ENCODE measurements at places on chromosomes 11 and 22.

- DNase-seq = no peak
Observed at GRCh38 chr11:6390718-6391469, 620 bp downstream of the SMPD1 start.

- DNase-seq = peak; percentile 26
Observed at GRCh38 chr22:46578824-46579561, 41.2 kb upstream of the GRAMD4 start.

DNA sequence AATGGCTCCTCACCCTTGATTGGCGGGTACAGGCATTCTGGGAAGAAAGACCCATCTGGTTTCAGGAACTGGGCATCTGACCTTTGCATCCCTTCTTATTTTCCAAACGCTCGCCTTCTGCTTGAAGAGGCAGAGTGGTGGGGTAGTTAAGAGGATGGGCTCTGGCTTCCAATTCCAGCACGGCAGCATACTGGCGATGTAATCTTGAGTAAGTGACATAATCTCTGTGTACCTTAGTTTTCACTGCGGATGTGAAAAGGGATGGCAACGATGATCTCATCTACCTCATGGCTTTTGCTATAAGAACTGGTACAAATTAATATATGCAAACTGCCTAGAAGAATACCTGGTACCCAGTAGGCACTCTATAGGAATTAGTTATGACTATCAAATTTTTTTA lies 10.0 kb upstream of the TIMP3 start:
- no peak for DNase-seq

GRCh38 chr11:57406337-57406904 lies 16.0 kb upstream of the PRG2 start:
- peak; percentile 54 for DNase-seq

DNA sequence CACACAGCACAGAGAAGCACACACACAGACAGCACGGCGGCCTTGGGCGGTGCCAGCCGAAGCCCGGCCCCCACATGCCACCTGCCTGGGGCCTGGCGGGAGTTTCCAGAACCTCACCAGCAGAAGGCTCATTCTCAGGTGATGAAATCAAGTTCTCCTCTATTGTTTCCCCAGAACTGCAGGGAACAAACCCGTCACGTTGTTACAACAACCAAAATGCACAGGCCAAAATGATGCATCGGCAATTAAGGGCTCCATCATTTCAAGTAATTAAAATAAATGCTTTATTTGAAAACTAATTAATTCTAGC lies 30.8 kb downstream of the GNB1L start:
- DNase-seq = no peak

DNA sequence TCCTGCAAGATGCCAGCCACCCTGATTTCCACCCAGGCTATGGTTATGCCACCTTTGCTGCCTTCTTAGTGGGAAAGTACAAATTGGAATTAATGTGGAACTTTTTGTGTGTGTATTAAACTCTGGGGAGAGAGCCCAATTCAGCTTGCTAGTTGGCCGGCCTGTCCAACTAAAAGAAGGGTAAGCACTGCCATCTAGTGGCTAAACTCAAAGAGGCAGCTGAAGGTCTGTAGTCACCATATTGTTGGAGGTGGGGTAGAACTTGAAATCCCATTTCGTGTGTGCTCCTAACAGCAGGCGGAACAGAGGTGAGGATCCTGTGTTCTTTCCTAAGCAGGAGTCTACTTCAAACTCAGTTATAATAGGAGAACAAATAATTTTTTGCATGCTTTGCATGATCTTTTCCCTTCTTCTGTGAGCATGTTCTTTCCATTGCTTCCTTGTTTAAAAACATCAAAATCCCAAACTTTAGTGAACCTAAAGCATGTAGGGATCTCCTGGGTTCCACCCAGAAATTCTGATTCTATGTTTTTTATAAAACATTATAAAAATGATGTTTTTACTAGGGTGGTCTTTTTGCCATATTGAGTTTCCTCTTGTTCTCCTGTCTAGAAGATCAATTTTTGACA lies 138.8 kb upstream of the SORL1-AS1 start:
- DNase-seq = peak; percentile 63

GRCh38 chr11:67491276-67492068 lies 8.6 kb downstream of the AIP start:
- DNase-seq = no peak

DNA sequence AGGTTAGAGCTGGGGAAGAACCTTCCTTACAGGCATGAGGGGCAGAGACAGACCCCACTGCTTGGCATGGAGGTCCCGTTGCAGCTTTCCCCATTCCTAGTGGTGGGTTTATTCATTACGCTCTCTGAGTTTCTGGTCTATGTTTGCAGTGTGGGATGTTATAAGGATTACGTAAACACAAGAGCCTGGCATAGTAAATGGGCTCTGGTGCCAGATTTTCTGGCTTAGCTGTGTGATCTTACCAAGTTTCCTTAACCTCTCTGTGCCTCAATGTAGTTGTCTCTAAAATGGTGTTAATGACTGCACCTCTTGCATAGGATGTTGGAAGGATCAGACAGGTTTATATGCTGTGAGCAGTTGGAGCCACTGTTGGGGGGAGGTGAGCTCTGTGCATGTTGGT lies 15.1 kb downstream of the DTX4 start:
- DNase-seq = no peak

All from AML-193 (cell line).